A549 treated with DMSO at 1 μM for 4 hours (cell line): ENCODE measurements at places on chromosomes 16 and 17. TPM values are rescaled to one million over a fixed set of nuclear protein-coding genes. Genes with fewer than 3 reads are reported as not detected.

HS3ST2 gene
- 0.04 TPM in 1 of 5 replicates, not detected in the others for total RNA-seq

TSNAXIP1 gene
- 0.32 to 0.56 TPM (median 0.47 TPM) in 5 replicates for total RNA-seq

WNT9B gene
- total RNA-seq = not detected in 5 replicates

ABCA10 gene
- total RNA-seq = 0.15 to 0.24 TPM (median 0.22 TPM) in 5 replicates

TBC1D3K gene
- not detected in 5 replicates for total RNA-seq

MYOCD gene
- total RNA-seq = 0.94 to 3.0 TPM (median 2.1 TPM) in 5 replicates

ARHGAP27 gene
- 10.1 to 16.0 TPM (median 15.5 TPM) in 5 replicates for total RNA-seq

LRRC46 gene
- total RNA-seq = 2.8 to 3.6 TPM (median 3.5 TPM) in 5 replicates

LIMD2 gene
- total RNA-seq = 9.6 to 12.7 TPM (median 11.0 TPM) in 5 replicates

NLRC3 gene
- total RNA-seq = 0.01 to 0.02 TPM in 2 of 5 replicates, not detected in the others

UBB gene
- total RNA-seq = 2,301 to 2,456 TPM (median 2,388 TPM) in 5 replicates
